Fibroblast of skin of abdomen (primary cell): ENCODE measurements at places on chromosomes 5 and 9.

- peak; percentile 35 for DNase-seq
Observed at GRCh38 chr5:127492854-127493738, 24.3 kb upstream of the PRRC1 start.

DNA sequence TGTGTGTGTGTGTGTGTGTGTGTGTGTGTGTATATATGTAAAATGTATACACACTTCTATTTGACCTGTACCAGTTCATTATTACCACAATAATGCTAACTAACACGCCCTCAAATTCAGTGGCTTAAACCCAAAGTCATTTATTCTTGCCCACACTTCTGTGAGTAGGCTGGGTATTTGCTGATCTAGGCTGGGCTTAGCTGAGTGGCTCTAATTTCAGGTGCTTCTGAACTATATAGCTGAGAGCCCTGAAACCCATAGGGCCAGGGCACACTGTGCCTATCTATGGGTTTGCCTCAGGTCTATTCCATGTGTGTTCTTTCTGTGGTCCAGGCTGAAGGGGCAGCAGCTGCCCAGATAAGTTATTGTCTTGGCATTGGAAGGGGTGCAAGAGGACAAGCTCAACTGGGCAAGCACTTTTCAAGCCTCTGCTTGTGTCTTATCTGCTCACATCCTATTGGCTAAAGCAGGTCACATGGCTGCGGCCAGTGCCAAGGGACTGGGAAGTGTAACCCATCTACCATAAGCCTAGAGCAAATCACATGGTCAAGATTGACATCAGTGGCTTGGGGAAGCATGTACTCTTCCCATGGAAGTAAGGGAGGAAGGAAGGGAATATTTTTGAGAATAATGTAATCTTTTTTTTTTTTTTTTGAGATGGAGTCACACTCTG is 139.9 kb downstream of the PALM2AKAP2 start:
- no peak for DNase-seq

DNA sequence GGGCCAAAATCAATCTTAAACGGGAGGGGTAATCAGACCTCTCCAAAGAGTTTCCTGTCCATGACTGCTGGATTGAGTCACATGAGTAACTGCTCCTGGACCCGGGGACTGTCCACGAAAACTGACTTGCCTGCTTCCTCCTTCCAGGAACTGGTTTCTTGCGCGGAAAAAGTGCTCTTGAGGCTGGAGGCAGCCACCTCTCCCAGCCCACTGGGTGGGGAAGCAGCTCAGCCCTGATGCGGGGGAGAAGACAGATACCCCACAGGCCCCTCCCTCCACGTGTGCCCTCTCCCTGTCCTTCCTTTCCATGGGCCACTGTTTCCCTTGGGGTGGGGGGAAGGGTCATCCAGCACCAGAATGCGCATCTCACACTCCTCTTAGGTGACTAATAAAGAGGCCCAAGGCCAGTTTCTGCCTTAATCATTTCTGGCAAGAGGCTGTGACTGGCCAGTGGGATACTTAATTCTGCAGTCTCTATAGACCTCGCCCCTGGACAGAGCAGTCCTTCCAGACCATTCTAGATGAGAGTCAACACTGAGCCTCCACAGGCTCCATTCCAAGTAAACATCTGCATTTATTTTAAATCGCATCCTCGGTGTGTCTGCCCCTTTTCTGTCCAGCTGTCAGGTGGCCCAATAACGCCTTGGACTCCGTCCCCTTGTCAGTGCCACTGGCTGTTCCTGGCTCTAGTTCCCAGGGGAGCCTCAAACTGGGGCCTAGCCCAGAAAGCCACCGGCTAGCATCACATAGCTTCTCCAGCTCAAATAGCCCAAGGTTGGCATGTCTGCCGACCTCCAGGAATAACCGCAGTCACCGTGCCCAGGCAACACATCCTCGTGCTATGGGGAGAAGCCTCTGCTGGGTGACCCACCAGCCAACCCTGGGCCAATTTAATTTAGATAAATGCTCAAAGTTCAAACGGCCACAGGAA is 12.0 kb downstream of the REXO4 start:
- peak; percentile 9 for DNase-seq

DNA sequence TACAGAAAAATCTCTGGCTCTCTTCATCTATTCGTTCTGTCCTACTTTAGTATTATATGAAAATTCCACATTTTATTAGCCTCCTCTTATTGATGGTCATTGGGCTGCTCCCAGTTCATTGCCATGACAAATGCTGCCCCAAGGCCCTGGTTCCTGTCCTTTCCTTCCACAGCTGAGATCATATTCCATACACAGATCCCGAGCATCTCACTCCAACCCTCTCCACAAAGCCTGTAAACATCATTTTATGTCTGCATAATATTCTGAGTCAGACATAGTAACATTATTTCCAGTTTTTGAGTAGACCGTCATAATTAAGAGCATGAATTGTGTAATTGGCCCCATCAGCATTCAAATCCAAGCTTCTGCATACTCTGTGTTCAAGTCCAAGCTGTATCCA is 86.3 kb downstream of the MVB12B start:
- DNase-seq = no peak

- DNase-seq = peak; percentile 88
Observed at GRCh38 chr9:129550199-129550839, 70.6 kb downstream of the C9orf50 start.
